ENCODE measurements at places on chromosomes 2 and 18. TPM values are rescaled to one million over a fixed set of nuclear protein-coding genes. Genes with fewer than 3 reads are reported as not detected.

FBXO36 gene
- total RNA-seq, result 2.9 TPM

DAW1 gene
- 2.5 TPM for total RNA-seq

LAMA1 gene
- 92.5 TPM for total RNA-seq

SNED1 gene
- 62.5 TPM for total RNA-seq

KRTCAP3 gene
- 0.39 TPM for total RNA-seq

EFHD1 gene
- 2.7 TPM for total RNA-seq

CDK15 gene
- 1.5 TPM for total RNA-seq

TEKT4 gene
- total RNA-seq, result not detected

LYG1 gene
- total RNA-seq, result 0.59 TPM

GDF7 gene
- total RNA-seq, result 0.63 TPM

GCKR gene
- total RNA-seq, result 8.5 TPM
